ENCODE measurements at places on chromosomes 3 and 15. TPM values are rescaled to one million over a fixed set of nuclear protein-coding genes. Genes with fewer than 3 reads are reported as not detected.

The NRROS gene
- polyA plus RNA-seq, result 2.6 TPM

The ZPLD1 gene
- polyA plus RNA-seq, result 0.41 TPM

The FAM98B gene
- polyA plus RNA-seq, result 67.3 TPM

The SLC24A5 gene
- 0.64 TPM for polyA plus RNA-seq

The TMEM158 gene
- 4.4 TPM for polyA plus RNA-seq

The CPNE9 gene
- polyA plus RNA-seq, result 0.10 TPM

The ATP13A4 gene
- polyA plus RNA-seq, result 1.1 TPM

The SPINK8 gene
- polyA plus RNA-seq, result 0.33 TPM

The AHSG gene
- 0.44 TPM for polyA plus RNA-seq

The FETUB gene
- polyA plus RNA-seq, result 0.65 TPM

The GRK7 gene
- 0.13 TPM for polyA plus RNA-seq

The MYL3 gene
- polyA plus RNA-seq, result 28.2 TPM

The PARP9 gene
- polyA plus RNA-seq, result 18.6 TPM

The TM4SF1 gene
- polyA plus RNA-seq, result 56.7 TPM

The TRIM42 gene
- polyA plus RNA-seq, result not detected

The PPP1R14D gene
- polyA plus RNA-seq, result 0.50 TPM

The UBR1 gene
- 19.4 TPM for polyA plus RNA-seq

The BSN gene
- 2.0 TPM for polyA plus RNA-seq

The OTOL1 gene
- not detected for polyA plus RNA-seq

The TMCO5A gene
- not detected for polyA plus RNA-seq

The ELL3 gene
- polyA plus RNA-seq, result 3.1 TPM

The STRIT1 gene
- 1.6 TPM for polyA plus RNA-seq

The ZNF774 gene
- 7.8 TPM for polyA plus RNA-seq

The CDAN1 gene
- polyA plus RNA-seq, result 27.4 TPM

The DIPK2A gene
- polyA plus RNA-seq, result 37.5 TPM

The REC114 gene
- polyA plus RNA-seq, result not detected

The NR2E3 gene
- 1.1 TPM for polyA plus RNA-seq

The ANKRD63 gene
- polyA plus RNA-seq, result 0.40 TPM

Data from renal pelvis (tissue), 12 donors.